ENCODE measurements at places on chromosomes 13 and 19. TPM values are rescaled to one million over a fixed set of nuclear protein-coding genes. Genes with fewer than 3 reads are reported as not detected.

The KLK7 gene
- total RNA-seq: not detected

The OR10H1 gene
- not detected for total RNA-seq

DNA sequence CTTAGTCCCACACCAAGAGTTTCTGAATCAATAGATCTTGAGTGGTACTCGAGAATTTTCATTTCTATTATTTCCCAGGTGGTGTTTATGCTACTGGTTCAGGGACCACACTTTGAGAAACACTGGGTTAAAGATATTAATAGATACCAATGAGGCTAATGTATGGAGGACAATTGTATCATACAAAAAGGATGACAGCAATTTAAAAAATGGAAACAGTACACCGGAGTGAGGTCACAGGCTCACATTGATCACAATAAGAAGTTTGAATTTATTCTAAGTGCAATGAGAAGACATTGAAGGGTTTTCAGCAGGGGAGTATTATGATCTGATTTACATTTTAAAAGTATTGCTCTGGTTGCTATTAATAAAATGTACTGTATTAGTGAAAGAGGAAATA is 488.3 kb downstream of the PCDH17 start:
- DNase-seq: no peak

DNA sequence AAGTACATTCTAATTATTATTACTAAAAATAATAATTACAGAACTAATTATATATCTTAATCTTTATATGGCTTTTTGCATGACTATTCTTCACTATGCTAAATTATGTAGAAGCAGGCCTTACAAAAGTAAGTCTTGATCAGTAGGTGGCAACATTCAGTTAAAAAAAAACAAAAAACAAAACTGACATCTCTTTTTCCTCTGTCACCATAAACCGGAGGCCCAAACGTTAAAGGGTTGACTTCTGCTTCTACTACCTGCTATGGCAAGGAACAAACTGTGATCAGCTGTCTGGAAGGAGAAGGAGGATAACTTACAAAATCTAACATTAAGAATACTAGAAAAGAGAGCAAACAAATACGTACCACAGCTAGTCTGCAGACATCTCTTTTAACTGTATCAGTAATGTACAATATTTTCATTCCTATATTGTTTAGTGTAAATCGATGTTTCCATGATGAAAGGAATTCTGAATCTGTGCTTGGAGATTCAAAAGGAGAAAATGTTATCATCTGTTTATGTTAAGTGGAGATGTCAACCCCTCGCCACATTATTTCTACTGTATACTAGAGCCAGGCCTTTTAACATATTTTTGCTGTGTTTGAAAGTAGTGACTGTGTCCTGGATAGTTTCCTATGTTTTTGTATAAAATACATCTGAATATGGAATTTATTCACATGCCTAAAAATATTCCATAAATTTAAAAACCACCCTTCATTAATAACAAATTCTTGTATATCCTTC is 1525.4 kb downstream of the SLITRK1 start:
- no peak for DNase-seq

GRCh38 chr19:12792853-12793289 is 1.6 kb downstream of the JUNB start:
- DNase-seq: no peak

- peak; percentile 83 for DNase-seq
Measured at GRCh38 chr19:3061182-3062161, 823 bp downstream of the TLE5 start.

DNA sequence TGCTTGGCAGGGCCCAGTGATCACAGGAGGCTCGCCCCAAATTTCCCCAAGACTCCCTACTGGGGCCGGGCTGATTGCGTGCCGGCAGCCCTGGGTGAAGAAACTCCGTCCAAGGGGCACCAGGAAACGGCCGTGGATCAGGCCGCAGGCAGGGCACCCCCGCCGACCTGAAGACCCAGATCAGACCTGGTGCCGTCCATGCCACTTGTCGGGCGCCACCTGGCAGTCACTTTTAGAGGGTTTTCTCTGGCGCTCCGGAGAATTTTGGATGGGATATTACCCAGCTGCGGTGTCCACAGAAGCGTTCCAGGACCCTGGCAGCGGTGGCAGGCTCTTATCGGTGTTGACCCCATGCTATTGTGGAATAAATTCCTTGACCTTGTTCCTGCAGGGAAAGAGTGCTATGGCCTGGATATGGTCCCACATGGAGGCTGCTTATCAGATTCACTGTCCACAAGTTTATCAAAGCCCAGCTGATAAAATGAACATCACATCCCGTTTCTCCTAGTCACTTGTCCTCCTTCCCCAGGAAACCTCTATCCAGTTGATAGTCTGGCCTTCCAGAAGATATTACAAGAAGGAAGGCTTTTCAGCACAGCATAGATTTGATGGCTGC is 38.2 kb downstream of the IGFL2 start:
- DNase-seq: no peak

DNA sequence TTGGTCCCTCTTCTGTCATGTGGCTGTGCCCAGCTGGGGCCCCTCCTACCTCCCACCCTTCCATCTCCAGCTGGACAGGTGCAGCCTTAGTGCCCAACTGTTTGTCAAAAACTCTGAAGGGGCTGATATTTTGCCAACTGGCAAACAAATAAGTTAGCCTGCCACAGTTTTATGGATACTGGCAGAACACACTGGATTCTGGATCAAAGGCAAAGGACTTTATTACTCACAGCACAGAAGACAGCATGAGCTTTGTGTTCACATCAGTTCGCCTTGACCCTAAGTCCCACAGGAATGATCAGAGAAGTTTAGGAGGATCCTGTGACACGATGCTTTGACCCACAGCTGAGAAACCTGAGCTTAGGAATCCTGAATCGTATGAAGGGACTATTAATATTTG is 16.4 kb downstream of the KLK2 start:
- DNase-seq: no peak

DNA sequence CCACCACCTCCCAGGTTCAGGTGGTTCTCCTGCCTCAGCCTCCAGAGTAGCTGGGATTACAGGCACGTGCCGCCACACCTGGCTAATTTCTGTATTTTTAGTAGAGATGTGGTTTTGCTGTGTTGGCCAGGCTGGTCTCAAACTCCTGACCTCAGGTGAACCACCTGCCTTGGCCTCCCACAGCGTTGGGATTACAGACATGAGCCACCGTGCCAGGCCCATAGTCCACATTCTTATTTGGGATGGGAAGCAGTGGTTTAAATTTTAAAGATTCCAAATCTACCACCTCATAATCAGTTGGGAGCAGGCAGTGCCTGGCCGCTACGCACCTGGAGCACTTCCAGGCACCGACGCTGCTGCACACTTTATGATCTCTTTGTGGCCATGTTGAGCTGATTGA is 160.6 kb upstream of the SOX1 start:
- no peak for DNase-seq

DNA sequence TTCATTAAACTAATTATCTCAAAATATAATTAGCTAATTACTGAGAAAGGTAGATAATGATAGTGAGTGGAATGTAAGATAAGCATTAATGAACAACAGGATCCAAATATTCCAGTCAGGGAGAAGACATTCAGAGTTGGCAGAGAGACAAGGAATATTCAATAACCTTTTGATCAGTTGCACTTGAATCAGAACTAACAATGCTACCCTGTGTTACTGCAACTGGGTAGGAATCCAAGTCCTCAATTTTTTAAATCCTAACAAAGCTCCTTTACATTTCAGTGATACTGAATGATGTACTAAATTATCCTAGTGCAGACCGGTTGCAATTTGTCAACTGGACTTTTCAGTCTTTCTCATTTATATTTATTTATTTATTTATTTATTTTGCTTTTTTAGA is 107.1 kb upstream of the MIR17HG start:
- DNase-seq: no peak

- no peak for DNase-seq
Measured at GRCh38 chr13:24684600-24684998, 4.4 kb downstream of the ATP12A start.

DNA sequence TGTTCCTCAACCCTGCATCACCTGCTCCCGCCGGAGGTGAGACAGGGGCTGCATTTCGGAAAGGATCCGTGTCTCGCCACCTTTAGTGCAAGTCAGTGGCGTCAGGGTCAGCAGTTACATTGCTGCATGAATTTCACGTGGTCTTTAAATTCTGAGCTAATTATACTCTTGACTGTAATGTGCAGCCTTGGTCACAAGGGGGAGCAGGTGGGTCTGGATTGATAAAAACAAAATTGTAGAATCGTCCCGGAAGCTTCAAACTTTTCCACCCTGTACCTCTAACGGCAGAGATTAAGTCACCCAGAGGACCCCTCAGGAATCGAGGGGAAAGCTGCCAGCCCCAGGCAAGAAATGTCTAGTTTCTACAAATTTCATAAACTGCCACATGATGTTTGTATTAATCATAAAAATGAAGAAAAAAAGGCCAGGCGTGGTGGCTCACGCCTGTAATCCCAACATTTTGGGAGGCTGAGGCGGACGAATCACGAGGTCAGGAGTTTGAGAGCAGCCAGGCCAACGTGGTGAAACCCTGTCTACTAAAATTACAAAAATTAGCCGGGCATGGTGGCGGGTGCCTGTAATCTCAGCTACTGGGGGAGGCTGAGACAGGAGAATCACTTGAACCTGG is 20.2 kb downstream of the BBC3 start:
- peak; percentile 64 for DNase-seq

DNA sequence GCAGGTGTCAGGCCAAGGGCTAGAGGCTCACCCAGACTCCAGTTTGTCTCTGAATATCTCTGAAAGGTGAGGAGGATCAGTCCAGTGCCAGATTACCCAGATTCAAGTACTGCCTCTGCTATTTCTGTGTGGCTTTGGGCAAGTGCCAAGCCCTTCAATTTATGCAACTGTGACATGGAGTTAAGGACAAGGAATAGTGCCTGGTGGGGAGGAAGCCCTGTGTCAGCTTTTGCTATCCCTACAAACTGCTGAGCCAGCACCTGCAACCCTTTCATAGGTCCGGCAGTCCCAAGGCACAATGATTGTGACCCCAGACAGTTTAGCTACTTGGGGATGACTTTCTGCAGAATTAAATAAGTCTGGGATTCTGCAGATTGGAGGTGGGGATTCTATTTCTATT is 123.0 kb downstream of the KL start:
- peak; percentile 72 for DNase-seq

DNA sequence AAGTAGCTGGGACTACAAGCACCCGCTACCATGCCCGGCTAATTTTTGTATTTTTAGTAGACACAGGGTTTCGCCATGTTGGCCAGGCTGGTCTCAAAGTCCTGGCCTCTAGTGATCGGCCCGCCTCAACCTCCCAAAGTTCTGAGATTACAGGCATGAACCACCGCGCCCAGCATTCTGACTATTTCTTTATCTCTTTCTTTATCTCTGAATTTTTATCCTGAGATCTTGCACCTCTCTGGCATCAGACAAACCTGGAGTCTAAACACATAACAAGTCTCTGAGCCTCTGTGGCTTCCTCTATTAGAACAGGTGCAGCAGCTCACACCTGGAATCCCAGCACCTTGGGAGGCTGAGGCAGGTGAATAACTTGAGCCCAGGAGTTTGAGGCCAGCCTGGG is 28.5 kb downstream of the ARHGEF18 start:
- no peak for DNase-seq

- no peak for DNase-seq
Measured at GRCh38 chr19:35017507-35017906, 12.8 kb upstream of the SCN1B start.

DNA sequence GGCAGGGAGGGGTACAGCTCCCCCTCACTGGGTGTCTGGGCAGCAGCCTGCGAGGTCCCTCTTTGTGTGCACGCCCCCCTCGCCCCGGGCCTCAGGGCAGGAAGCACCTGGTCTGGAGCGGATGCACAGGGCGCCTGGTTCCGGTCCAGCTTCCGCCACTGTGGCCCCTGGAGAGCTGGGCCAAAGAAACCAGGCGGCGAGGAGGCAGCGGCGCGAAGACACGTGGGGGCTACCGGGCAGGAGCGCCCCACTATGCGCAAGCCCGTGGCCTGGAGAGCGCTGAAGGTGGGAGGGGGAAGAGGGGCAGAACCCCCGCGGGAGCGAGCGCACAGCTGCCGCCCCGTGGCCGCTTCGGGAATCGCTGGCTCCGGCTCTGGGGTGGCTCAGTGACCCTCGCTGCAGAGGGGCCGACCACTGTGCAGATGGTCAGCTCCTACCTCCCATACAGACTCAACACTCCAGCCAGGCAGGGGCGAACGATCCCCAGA is 1.7 kb upstream of the LYL1 start:
- peak; percentile 83 for DNase-seq

All from left ventricle myocardium superior (tissue), 1 donor.